ENCODE measurements at places on chromosomes 2 and 18.

DNA sequence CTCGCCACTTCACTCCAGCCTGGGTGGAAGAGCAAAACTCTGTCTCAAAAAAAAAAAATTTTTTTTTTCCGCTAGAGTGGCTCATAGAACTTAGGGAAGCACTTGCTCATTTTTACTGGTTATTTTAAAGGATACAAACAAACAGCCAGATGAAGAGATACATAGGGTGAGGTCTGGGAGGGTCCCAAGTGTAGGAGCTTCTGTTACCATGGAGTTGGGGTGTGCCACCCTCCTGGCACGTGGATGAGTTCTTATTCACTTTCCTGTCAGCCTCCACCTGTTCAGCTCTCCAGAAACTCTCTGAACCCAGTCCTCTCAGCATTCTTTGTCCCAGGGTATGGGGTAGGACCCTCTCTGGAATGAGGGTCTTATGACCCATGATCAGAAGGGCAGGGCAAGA, 4.9 kb upstream of the MAT2A start:
- DNase-seq: no peak

DNA sequence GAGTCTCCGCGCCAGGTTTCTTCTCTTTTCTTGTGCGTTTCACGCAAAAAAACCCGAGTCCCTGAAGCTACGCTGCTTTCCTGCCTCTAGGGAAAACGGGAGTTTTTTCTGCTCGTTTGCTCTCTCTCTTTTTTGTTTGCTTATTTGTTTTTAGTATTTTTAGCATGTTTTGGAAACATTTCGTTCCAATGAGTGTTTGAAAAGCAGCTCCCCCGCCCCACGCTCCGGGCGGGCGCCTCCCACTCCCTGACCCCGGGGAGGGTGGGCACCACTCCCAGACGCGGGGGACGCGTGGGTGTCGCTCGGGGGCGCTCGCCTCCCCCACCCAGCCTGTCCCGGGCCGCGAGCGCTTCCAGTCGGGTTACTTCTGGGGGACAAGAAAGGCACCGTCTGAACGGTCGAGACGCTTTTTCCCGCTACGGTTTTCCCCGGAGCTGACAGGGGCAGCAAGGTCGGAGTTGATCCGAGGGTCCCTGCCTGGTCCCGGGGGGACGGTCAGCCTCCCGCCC, 446 bp upstream of the EFHD1 start:
- DNase-seq: peak; percentile 46

GRCh38 chr2:180205621-180206235, 198.6 kb upstream of the CWC22 start:
- no peak for DNase-seq

DNA sequence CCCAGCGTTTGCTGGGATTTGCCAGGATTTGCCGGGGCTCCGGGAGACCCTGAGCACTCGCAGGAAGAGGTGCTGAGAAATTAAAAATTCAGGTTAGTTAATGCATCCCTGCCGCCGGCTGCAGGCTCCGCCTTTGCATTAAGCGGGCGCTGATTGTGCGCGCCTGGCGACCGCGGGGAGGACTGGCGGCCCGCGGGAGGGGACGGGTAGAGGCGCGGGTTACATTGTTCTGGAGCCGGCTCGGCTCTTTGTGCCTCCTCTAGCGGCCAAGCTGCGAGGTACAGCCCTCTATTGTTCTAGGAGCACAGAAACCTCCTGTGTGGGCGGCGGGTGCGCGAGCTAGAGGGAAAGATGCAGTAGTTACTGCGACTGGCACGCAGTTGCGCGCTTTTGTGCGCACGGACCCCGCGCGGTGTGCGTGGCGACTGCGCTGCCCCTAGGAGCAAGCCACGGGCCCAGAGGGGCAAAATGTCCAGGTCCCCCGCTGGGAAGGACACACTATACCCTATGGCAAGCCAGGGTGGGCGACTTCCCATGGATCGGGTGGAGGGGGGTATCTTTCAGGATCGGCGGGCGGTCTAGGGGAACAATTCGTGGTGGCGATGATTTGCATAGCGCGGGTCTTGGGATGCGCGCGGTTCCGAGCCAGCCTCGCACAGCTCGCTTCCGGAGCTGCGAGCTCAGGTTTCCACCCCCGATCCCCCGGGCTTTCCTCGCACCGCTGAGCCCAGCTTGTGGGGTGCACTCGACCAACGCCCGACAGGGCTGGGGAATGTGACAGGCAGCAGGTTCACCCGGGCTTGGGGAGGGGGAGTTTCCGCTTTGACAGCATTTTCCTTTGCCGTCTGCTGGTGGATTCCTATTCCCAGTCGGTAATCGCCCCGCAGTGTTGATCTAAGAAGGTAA, 2.8 kb downstream of the ONECUT2 start:
- DNase-seq: no peak

- no peak for DNase-seq
These were observed 7.8 kb upstream of the LRRTM1 start for GRCh38 chr2:80312282-80312839.

DNA sequence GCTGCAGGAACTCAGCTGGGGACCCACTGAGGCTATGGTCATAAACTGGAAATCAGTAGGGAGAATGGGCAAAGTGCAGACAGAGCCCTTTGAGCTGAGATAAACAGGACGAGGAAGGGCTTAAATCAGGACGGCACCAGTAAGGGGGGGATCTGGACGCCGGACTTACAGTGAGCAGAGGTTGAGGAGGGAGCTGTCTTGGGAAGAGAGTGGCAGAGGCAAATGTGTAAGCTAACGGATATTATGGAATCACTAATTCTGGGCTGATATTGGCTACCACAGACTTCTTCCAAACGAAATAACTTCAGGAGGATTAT, 539 bp downstream of the CYP27A1 start:
- no peak for DNase-seq

DNA sequence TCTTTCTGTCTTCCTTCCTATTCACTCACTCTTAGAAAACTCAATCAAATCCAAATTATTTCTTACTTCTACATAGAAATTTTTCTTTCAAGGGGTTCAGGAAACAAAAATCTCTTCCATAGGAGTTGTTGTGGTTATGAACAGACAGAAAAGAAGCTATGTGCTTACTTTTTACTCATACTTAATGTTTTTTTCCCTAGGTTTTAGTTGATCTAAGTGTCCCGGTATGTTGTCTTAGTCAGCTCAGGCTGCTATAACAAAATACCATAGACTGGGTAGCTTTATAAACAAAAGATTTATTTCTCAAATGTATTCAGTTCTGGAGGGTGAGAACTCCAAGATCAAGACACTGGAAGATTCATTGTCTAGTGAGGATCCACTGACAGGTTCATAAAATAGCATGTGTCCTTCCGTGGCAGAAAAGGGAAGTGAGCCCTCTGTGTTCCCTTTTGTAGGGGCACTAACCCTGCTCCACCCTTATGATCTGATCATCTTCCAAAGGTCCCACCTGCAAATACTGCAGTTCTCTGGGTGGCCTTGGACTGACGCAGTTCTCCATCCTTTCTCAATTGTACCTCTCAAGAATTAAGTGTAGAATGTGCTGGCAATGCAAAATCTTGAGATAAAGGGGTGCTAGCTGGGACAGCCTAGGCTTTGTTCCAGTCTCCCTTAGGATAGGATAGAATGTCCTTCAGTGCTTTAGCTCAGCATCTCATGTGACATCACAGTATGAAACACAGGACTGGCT, 14.4 kb upstream of the VRK2 start:
- DNase-seq: no peak

GRCh38 chr2:199734011-199734410, 117.0 kb downstream of the FTCDNL1 start:
- no peak for DNase-seq

Data from left renal cortex interstitium (tissue), 4 donors.